Spinal cord (tissue), 10 donors: ENCODE measurements at places on chromosomes 3 and 15.

- no peak for DNase-seq
Observed at GRCh38 chr3:129793942-129794310, 99.6 kb downstream of the TMCC1 start.

DNA sequence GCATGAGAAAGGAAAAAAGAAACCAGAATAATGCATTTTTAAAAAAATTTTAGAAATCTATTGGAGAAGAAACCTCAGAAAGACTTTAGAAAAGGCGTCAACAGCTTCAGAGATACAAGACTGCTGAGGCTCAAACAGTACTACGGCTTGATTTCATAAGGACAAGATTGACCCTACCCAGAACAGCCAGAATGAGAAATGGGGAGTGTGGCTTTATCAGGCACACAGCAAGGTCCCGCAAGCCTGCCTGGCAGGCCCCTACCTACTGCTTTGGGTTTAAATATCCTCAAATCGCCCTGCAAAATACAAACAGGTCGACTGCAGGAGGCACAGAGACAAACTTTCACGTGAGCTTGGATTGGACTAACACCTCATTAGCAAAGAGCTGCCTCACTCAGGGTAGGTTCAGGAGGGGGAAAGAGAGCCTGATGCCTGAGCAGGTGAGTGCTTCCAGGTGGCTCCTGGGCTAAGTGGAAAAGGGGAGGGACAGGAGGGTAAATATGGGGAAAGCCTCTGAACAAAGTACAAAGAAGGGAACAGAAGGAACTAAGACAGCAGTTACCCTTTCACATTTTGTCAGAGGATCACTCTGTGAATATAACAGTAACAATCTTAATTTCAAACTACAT is 87.5 kb downstream of the RORA start:
- no peak for DNase-seq

- no peak for DNase-seq
Observed at GRCh38 chr15:62404194-62404985, 239.3 kb upstream of the C2CD4B start.

DNA sequence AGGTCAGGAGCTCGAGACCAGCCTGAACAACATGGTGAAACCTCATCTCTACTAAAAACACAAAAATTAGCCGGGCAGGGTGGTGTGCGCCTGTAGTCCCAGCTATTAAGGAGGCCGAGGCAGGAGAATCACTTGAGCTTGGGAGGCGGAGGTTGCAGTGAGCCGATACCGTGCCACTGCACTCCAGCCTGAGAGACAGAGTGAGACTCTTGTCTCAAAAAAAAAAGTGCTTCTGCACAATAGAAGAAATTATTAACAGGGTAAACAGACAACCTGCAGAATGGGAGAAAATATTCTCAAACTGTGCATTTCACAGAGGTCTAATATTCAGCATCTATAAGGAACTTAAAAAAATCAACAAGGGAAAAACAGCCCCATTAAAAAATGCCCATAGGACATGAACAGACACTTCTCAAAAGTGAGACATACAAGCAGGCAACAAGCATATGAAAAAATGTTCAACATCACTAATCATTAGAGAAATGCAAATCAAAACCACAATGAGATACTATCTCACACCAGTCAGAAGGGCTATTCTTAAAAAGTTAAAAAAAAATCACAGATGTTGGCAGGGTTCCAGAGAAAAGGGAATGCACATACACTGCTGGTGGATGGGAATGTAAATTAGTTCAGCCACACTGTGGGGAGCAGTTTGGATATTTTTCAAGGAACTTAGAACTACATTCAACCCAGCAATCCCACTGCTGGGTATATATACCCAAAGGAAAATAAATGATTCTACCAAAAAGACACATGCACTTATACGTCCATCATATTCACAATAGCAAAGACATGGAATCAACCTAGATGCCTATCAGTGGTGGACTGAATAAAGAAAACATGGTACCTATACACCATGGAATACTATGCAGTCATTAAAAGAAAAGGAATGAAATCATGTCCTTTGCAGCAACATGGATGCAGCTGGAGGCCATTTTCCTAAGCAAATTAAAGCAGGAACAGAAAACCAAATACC is 75.5 kb downstream of the MSL2 start:
- DNase-seq, result peak; percentile 13

DNA sequence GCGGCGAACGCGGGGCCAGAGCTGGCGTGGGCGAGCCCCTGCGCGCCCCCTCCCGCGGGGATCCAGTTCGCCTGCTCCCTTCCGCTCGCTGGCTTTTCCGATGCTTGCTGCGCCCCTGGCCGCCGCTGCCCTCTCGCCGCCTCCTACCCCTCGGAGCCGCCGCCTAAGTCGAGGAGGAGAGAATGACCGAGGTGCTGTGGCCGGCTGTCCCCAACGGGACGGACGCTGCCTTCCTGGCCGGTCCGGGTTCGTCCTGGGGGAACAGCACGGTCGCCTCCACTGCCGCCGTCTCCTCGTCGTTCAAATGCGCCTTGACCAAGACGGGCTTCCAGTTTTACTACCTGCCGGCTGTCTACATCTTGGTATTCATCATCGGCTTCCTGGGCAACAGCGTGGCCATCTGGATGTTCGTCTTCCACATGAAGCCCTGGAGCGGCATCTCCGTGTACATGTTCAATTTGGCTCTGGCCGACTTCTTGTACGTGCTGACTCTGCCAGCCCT is 721 bp downstream of the P2RY1 start:
- no peak for DNase-seq

- no peak for DNase-seq
Observed at GRCh38 chr3:194711913-194712312, 26.2 kb downstream of the FAM43A start.

DNA sequence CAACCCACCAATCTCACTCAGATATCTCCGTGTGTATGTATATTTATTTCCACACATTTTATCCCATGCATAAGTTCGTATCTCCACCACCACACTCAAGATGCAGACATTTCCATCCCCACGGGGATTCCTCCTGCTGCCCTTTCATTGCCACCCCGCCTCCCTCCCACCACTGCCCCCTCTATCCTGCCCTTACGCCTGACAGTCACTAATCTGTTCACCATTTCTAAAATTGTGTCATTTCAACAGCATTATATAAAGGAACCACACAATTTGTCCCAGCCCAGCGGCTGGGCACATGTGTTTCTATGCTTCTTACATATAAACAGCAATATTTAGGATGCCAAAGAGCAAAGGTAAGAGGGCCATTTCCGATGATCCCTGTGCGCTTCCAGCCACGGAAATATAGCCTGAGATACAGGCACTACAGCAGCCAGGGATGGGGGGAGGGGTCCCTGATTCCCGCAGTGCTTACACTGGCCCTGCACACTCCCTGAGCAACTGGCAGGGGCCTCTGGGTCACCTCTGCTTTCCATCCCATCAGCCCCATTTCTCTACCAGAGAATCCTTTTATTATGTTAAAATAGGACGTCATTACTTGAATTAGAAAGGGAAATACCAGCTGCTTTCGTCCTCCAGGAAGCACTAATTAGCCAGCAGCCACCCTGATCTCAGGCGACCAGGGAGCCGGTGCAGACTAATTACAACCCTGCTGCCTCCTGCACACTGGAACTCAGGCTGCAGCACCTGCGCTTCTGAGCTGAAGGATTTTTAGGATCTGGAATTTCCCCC is 372.0 kb upstream of the ATP10A start:
- DNase-seq, result no peak

DNA sequence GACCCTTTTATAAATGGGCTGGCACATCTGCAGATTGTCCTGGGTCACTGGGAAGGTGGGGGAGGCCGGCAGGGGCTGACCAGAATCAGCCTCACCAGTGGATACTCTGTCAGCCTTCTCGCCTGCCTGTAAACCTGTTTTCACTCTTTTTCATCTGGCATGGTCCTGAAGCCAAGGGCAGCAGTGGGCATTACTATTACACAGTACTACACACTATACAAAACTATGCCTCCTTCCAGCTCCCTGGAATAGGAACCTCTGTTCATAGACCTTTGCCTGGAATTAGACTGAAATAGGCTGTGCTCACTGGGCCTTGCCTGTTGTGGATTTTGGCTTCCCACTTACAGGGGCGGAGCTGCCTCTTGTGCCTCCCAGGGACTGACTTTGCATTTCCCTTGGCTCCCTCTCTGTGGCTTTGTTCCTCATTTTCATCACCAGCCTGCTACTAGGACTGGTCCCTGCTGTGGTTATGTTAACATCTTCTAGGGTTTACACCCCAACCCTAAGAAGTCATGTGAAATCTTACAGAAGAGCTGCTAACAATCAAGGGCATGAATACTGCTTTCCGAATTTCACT is 120.7 kb downstream of the FNDC3B start:
- DNase-seq, result no peak

DNA sequence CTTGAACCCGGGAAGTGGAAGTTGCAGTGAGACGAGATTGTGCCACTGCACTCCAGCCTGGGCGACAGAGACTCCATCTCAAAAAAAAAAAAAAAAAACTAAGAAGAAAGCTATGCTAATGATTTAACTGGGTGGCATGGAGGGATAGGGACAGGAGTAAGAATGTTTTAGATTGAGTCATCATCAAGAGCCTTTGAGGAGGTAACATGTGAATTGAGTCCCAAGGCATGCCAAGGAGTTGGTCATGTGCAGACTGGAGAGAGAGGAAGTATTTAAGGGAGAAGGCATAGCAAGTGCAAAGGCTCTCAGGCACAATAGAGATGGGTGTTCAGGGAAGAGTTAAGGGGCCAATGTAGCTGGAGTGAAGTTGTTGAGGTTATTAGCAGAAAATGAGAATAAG is 9.1 kb downstream of the BNC1 start:
- no peak for DNase-seq

DNA sequence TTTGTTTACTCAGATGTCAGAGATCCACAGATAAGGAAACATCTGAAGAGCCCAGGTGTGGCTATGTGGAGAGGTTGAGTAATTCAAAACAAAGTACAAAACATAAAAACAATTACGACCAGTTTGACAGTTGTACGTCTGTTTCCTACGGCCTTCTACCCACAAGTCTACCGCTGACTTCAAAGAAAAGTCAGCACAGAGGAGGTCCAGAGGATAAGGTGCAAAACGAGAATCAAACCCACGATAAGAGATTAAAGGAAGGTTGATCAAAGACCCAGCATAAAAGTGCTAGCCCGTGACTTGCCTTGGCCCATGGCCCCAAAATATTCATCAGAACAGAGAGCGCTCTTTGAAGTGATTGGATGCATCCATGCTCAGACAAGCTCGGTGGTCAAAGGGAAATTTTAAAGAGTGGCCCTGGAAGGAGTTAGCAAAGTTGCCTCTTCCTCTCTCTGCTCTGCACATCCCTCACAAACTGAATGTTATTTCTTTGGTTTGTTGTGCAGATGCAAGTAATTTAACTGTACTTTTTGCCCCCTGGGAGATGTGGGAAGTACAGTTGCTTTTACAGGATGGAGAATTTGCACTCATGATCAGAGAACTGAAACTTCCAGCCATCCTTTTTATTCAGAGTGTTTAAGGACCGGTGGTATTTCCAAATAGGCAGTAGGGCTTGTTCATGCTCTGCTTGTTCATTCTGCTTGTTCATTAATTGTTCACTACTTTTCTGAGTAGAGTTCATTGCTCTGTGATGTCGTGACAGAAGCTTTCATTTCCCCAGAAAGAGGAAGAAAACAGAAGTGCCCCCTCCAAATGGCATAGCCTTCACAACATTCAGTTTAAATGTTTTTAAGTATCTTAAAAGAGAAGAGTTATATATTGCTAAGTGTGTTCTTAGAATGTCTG is 31.1 kb downstream of the MME start:
- no peak for DNase-seq

DNA sequence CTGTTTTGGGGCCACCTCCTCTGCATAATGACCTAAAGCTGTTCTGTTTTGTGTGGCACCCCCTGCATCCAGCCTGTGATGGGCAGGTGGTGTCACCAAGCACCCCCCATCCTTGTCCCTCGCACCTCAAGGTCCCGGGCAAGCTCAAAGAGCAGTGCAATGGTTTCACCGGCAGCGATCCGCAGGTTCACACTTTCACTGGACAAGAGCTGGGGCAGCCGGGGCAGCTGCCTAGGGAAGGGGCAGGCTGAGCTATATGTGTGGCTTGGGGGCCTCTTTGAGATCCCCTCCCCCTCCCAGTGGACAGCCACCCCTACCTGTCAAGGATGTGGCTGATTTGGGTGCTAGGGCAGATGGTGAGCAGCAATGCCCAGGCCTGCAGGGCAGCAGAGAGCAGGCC is 3.1 kb downstream of the IFRD2 start:
- DNase-seq, result no peak

DNA sequence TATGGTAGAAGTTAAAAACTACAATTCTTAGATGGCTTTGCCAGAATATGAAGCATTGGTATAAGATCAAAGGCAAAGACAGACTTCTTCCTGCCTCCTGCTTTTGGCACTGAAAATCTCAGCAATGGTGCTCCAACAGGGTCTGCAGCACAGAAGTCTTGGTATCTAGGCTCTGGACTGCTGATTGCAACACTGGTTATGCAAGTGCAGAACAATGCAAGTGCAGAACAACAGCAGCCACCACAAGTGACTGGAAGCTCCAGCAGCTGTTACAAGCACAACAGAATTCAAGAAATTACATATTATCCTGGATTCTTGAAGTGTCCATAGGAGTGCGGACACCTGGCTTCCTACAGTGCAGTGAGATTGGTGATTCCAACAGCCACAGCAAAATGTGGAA is 33.7 kb downstream of the ZBTB20 start:
- no peak for DNase-seq

DNA sequence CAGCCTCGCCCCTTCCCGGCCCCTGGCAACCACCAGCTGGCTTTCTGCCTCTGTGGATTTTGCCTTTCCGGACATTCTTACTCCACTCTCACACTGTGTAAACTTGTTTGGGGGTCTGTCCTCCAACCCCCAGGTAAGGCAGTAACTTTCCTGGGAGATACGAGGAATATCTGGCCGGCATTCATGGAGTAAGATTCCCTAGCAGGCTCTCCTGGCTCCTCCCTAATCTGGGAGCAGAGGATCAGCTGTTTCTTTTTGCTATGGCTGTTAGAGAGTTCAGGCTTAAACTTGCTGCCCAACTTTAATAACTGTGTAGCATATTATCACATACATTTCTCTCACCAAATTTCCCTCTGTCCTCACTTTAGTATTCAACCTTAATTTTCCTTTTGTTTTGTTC is 64.3 kb downstream of the IGF2BP2 start:
- no peak for DNase-seq

- no peak for DNase-seq
Observed at GRCh38 chr3:107446706-107447105, 69.5 kb downstream of the CCDC54 start.

GRCh38 chr3:46078712-46079400 is 51.6 kb upstream of the XCR1 start:
- DNase-seq, result peak; percentile 80

- no peak for DNase-seq
Observed at GRCh38 chr15:40398413-40398873, 7.2 kb upstream of the IVD start.

DNA sequence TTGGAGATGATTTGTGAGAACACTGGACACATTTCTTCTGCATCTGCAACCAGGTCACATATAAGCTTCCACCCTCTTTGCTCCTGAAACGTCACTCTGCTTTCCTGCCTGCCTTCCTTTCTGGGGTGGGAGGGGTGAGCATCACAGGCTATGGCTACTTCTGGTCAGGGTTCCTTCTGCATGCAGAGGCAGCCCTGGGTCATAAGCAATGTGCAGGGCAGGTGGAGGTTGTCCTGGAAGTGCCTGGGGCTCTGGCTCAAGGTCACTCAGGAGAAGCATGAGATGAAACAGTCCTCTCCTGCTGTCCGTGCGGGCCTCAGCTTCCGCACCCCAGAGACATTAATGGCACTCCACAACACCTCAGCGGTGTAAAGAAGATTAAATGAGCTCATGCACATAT is 15.1 kb downstream of the SLC6A20 start:
- DNase-seq, result no peak

GRCh38 chr15:42919799-42920518 is 619 bp downstream of the TTBK2 start:
- DNase-seq, result peak; percentile 71

GRCh38 chr15:59170295-59171066 is 36.2 kb upstream of the LDHAL6B start:
- DNase-seq, result peak; percentile 69

- no peak for DNase-seq
Observed at GRCh38 chr3:179750720-179751328, 98.0 kb downstream of the USP13 start.
